ENCODE measurements at places on chromosomes 12 and 14.

GRCh38 chr14:66432334-66432733 is 53.8 kb upstream of the CCDC196 start:
- no peak for DNase-seq

GRCh38 chr12:124679533-124680371 is 112.3 kb upstream of the NCOR2 start:
- DNase-seq = no peak

DNA sequence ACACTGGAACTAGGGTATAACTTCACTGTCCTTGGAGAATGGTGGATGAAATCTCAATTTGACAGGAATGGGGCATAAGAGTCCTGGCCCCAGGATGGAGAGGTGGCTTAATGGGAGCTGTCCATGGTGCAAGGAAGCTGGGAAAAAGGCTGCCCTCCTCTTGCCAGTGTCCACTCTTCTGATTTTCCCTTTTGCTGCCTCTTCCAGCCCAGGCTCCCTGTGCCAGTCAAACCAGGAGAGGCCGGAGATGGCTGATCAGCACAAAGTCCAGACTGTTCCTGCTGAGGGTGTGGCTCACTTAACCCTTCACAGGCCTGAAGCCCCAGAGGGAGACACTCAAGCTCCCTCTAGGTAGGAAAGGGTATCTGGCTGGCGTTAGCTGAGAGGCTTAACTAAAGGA is at the start of gene MYO1A:
Gene MYO1A (minus strand): TSS at position 240 of the 400 bp plus-strand sequence. CDS start 1,806 bp downstream, outside the sequence.
- no peak for DNase-seq

- DNase-seq = no peak
Measured at GRCh38 chr12:28415755-28416154, 225.5 kb downstream of the CCDC91 start.

- DNase-seq = no peak
Measured at GRCh38 chr12:117789195-117789912, 179.4 kb downstream of the KSR2 start.

GRCh38 chr14:33916663-33917565 is 34.0 kb downstream of the EGLN3 start:
- DNase-seq = no peak

DNA sequence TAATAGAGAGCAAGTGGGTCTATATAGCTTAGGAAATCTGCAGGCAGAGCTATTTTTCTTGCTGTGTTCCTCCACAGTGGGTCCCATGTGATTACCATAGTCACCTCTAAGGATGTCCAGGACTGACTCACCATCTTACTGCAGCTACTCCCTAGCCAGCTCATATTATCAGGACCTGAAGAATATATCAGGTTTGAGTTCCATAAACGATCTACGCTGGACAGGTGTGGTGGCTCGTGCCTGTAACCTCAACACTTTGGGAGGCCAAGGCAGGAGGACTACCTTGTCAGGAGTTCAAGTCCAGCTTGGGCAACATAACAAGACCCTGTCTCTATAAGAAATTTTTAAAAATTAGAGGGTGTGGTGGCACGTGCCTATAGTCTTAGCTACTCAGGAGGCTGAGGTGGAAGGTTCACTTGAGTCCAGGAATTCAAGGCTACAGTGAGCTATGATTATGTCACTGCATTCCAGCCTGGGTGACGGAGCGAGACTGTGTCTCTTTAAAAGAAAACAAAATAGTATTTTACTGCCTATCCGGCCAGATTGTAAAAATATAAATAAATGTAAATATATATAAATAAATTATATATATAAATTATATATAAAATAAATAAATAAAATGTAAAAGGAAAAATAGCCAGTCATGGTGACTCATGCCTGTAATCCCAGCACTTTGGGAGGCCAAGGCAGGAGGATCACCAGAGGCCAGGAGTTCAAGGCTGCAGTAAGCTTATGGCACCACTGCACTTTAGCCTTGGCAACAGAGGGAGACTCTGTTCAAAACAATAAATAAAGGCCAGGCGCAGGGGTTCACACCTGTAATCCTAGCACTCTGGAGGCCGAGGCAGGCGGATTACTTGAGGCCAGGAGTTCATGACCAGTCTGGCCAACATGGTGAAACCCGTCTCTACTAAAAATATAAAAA is 6.9 kb upstream of the SPRYD4 start:
- DNase-seq = no peak

DNA sequence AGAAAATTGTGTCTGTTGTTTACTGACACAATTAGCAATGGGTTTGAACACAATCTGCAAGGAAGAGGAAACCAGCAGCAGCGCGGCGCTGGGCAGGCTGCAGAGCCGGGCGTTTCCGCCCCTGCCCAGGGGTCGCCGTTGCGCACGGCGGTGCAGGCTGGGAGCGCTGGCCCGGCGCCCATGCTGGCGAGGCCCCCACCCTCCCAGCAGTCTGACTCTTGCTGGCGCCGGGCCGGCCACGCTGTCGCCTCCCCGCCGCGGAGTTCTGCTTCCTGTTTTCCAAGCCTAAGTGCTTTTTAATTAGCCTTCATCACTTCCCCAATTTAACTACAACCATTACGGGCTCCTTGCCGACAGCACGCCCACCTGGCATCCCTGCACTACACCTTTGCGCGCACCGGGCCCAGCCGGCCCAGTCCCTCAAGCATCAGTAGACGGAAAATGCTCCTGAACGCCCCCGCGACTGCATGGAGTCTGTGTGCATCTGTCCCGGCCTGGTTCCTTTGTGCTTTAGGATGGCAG is 212.1 kb downstream of the GXYLT1 start:
- no peak for DNase-seq

- no peak for DNase-seq
Measured at GRCh38 chr14:106129274-106129673, 602.9 kb downstream of the TMEM121 start.

- no peak for DNase-seq
Measured at GRCh38 chr12:85448548-85449139, 168.6 kb downstream of the ALX1 start.

DNA sequence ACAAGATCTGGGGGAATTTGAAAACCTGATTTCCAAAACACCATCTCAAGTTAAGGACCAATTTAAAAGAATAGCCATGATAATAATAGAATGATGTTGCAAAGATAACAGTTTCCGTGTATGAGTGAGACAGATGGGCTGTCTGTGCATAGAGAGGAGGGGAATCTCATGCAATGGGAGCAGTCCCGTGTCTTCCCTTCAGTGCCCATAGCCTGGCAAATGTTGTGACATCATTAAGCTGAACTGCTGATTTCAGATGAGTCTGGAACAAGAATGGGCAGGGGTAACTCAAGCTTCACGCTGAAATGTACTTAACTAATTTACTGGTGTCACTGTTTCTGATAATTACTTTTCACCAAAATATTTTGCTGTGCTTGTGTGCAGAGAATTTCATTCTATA is 454.0 kb downstream of the FOXG1 start:
- no peak for DNase-seq

Measured in GM19239 (cell line).